Activated CD8-positive, alpha-beta memory T cell treated with anti-CD3 and anti-CD28 coated beads for 48 hours (primary cell): ENCODE measurements at places on chromosomes 12 and 14.

DNA sequence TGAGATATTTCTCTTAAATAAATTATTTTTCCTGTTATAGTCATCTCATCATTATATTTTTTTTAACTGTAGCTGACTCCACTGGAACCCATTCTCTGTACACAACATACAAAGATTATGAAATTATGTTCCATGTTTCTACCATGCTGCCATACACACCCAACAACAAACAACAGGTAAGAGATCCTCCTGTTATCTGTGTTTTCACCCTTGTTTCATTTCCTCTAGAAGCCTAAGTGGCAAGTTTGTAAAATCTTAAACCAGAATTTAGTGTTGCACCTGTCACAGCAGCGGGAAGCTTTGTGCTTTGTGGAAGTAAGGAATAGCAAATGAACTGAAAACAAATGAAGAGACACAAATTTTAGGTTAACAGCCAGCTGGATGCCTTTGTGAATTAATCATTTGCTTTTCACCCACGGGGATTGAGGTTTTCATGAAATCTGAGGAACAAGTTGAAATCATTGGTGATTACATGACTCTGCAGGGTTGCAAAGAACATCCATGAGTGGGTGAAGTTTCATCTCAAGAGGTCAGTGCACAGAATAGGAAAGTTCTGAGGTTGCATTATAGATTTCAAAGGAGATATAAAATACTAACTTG, 273.9 kb upstream of the RGS6 start:
- no peak for DNase-seq

DNA sequence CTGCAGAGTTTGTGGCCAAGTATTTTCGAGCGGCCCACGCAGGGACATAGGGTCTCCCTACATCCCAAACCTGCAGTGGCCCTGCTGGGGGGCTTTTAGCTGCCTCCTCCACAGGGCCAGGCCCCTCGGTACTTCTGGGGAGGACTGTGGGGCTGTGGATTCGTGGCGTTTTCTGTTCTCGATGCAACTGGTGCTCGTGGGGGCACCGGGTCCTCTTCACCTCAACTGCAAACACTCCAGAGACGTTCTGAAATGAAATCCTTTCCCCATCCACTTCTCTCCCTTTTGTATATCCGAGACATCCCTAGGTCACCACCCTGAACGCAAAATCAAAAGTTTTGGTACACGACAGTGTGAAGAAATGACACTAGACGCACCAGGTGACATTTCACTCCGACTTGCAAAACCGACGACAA, 2.3 kb downstream of the RFX4 start:
- no peak for DNase-seq

- no peak for DNase-seq
These were observed 83.8 kb upstream of the CLEC14A start for GRCh38 chr14:38339696-38340095.

GRCh38 chr12:99005601-99006000, 360.5 kb downstream of the APAF1 start:
- no peak for DNase-seq

DNA sequence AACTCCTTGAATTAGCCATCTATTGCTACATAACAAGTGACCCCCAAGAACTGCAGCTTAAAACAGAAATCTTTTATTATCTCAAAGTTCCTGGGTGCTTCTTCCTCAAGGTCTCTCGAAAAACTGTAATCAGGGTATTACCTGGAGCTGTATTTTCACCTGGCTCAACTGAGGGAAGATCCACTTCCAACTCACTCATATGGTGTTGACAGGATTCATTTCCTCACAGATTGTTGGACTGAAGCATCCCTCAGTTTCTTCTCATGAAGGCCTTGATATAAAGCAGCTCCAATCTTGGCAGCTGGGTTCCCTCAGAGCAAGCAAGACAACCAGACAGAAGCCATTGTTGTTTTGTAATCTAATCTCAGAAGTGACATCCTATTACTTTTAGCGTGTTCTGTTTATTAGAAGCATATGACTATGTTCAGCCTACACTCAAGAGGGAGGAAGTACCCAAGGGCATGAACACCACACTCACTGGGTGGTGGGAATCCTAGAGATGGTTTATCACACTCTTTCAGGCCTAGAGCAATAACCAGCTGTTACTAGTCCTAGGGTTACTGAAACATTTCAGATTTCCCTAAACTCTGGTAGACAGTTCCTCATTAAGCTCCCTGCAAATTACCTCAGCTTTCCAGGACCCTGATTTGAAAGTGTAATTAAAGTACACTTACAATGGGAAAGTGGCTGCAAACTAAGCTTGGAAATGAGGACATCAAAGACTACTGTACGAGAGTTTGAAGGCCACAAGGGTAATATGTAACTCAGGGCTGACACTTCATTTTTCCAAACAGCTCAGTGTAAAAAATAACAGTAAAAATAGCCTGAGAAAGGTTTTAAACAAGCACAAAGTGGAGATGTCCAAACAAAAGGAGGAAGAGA, 222.2 kb downstream of the SEC23A start:
- DNase-seq = no peak

DNA sequence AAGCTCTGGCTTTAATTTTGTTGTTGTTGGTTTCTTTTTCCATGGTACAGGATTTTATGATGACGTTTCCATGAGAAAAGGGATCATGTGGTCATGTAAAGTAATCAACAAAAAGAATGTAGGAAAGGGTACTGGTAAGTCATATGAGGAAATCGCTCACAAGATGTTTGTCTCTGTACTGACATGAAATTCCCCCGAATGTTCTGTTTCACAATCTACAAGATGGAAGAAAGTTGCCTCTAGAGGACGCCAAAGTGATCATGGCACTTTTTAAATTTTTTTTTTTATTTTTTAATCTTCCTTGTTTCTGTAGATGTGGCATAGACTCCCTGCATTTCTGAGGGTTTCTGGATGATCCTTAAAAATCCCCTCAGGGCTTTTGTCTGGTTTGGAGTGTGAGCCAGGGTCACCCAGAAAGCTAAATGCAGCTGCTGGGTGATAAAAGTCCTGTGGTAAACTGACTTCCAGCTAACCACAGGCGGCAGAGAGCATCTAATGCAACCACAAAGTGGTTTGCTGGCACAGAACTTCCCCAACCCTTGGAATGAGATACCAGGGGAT, 393.5 kb downstream of the CCDC91 start:
- DNase-seq = no peak

- DNase-seq = no peak
These were observed 614.6 kb upstream of the ATP2B1 start for GRCh38 chr12:90323217-90323616.

DNA sequence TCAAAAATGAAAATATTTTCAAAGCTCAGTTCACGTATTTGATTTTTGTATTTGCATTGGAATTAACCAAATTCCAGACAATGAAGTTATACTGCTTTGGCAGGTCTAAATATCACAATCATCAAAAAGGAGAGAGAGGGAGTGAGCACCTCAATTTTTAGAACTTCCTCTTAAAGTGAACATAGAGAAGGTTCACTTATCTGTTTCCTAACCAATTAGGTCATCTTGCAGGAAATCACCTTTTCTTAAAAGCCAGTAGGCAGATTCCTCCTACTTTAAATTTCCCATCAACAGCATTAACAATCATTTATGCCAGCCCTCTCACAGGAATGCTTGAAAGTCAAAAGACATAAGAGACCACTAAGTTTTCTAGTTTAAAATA, 388.7 kb downstream of the ZFP36L1 start:
- DNase-seq = no peak
